HTR-8/SVneo (cell line): ENCODE measurements at places on chromosomes 12 and 14.

DNA sequence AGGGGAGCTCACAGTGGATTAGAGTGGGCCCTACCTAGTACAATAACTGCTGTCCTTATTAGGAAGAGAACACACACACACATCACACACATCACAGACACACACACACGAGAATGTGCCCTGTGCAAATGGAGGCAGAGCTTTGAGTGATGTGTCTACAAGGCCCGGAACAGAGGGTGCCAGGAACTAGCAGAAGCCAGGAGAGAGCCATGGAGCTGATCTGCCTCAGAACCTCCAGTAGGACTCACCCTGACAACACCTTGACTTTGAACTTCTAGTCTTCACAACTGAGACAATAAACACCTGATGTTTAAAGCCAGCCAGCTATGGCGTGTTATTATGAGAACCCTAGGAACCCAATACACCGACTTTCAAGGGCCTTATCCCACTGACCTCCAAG, 29.7 kb upstream of the FKBP4 start:
- no peak for DNase-seq

GRCh38 chr12:57694459-57695019, 607 bp downstream of the OS9 start:
- DNase-seq = peak; percentile 15

DNA sequence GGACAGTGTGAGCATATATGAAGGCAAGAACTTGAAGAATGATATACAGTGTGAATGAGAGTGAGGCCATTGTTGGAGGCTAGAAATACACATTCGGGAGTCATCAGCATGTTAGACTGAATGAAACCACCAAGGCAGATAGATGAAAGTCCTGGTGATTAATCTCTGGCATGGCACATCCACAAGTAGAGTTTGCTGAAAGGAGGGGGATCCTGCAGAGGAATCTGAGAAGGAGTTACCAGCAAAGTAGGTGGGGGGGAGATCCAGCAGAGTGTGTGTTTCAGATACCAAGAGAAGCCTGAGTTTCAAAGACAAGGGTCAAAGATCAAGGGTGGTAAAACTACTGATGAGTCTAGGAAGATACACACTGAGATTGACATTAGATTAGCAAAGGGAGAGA, 426.7 kb upstream of the DCN start:
- no peak for DNase-seq

GRCh38 chr14:67260965-67261364, 19.7 kb downstream of the PALS1 start:
- DNase-seq = no peak

DNA sequence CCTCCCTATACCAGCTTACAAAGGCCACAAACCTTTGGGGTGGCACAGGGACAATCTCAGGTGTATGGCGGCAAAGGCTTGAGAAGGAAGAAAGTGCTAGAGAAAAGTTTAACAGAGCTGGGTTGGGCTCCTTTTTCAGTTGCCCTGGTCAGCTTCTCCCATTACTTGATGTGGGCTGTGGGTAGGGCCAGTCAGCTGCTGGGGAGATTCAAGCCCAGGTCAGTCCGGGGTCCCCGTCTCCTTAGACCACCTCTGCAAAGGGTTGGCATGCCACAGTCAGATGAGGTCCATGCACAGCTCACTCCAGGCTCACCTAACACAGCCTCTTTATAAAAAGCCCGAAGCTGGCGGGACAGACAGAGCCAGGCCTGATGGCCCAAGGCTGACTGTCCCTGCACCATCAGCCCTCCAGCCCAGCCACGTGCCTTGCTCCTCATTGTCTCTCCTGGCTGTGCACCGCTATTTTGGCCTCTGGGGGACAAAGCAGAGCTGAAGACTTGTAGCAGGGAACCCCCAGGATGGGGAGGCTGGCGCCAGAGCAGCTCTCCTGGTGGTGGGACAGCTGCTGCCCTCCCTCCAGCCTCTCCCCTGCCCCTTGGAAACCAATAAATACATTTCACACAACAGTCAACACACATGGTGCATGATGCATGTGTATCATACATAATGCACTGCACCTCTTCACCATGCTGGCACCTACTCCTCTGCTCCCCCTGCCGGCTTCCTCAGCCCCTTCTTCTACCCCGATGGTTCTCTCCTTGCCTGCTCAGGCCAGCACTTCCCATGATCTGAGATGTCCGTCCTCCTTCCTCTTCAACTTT, 61.7 kb upstream of the DDX11 start:
- no peak for DNase-seq

DNA sequence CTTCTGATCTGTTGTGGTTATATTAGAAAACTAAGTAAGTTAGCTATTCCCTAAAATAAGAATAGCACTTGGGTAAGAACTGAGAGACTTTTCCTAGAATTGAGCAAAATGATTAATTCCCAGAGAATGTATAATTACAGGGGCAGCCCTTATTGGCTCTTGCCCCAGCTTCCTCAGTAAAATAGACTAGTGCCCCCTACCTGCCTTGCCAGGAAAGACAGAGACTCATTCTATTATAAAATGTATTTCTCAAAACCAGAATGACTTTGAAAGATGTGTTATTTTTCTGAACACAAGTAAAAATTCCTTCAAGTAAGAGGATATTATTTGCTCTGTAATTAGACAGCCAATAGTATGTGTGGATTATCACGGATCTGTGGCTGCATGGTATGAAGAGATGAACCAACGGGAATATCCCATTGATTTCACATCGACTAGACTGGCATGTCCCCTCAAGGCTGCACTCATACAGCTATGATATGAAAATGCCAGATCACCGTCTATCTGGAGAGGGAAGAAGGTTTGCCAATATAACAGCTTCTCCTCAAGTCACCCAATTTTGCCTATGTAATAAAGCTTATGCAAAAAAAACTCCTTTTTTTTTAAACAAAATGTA, 7.4 kb upstream of the GLRX5 start:
- DNase-seq = no peak

DNA sequence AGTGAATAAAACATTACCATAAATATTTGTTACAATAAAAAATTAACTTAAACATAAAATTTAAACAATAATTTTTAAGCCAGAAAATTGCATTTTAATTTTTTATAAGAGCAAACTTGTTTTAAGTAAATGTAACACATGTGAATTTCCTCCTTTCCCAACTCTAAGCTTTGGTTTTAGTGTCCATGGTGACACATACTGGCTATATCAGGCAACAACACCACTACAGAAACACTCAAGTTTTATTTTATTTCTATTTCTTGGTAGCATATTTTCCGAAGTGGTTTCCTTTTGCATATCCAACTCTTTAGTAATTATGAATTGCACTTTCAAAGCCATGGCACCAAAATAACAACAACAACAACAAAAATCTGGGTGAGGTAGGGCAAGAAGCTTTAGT, 2.2 kb downstream of the NELL2 start:
- DNase-seq = no peak

- DNase-seq = no peak
Measured at GRCh38 chr12:69464428-69464827, 5.8 kb upstream of the FRS2 start.

GRCh38 chr12:96091833-96092232, 56.4 kb upstream of the LTA4H start:
- no peak for DNase-seq

DNA sequence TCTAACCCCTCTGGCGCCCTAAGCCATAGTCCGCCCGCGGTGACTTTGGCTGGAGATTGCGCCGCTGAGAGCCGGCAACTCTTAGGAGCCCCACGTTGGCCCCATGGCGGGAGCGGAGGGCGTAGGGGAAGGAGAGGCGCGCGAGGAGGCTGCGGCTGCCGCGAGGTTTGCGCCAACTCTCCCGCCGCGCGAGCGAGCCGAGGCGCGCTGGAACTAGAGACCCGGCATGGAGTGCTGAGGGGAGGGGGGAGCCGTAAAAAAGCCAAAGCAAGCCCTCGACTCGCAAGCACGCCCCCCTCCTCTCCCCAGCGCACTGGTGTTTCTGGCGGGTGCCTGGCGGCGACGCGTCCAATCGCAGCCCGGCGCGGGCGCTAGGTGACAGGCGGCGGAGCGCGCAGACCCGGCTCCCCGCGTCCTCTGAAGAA, at the start of gene SYT10:
Gene SYT10 (minus strand): TSS at position 233 of the 425 bp plus-strand sequence. CDS start 297 bp downstream, outside the sequence.
- no peak for DNase-seq

DNA sequence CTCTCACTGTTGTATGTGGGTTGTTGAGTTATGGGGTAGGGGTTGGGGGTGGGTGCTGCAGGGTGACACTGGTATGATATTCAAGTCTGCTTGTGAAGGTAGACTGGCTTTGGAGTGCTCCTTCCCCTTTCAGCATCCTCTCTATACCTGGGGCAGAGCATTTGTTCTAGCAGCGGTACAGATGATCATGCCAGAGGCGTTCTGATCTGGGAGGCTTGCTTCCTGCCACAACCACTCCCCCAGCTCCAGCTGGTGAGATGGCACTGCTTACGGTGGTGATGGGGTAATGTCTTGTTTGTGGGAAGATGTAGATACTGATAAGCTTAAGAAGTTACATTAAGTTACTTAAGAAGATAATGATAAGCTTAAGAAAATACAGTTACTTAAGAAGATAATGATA, 131.8 kb downstream of the ERC1 start:
- DNase-seq = no peak

GRCh38 chr14:100045642-100046344, 19.4 kb upstream of the EVL start:
- DNase-seq = no peak

- no peak for DNase-seq
Measured at GRCh38 chr14:21300892-21301291, 21.0 kb downstream of the RPGRIP1 start.

- DNase-seq = no peak
Measured at GRCh38 chr12:120719496-120720233, 6.0 kb upstream of the ACADS start.

DNA sequence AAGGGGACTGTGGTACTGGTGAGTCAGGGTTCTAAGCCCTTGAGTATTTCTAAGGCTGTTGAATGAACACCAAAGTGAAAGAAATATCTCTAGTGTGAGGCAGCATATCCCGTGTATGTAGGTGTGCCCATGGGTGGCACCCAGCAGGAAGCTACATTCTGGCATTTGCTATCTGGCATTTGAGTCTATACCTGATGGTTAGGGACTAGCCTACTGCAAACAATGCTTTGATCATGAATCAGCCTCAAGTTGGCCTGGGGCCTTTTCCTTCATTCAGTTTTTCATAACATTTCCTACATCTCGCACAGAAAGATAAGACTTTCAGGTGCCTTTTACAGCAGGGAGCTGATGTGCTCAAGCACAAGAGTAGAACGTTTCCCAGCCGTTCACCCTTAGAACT, 85.7 kb upstream of the E2F7 start:
- DNase-seq = no peak

- DNase-seq = no peak
Measured at GRCh38 chr12:58167622-58168021, 226.3 kb downstream of the ATP23 start.

GRCh38 chr12:56256326-56256960, 1.7 kb downstream of the ANKRD52 start:
- DNase-seq = peak; percentile 25

DNA sequence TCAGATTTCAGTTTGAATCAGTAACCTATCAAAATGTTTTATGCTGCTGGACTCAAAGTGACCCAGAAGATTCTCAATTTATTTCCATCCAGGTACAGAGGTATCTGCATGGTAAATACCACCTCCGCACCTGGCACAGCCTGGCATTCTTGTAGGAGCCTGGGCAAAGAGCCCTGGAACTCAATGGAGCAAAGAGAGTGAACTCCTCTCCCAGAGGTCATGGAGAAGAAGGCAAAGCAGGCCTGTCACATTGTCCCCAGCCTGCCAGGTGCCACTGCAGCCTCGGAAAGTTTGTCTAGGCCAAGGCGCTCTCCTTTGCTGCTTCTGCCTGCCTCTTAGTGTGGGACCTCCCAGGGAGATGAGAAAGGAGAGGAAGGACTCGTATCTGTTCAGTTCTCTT, 319.8 kb downstream of the ZFP36L1 start:
- DNase-seq = no peak

DNA sequence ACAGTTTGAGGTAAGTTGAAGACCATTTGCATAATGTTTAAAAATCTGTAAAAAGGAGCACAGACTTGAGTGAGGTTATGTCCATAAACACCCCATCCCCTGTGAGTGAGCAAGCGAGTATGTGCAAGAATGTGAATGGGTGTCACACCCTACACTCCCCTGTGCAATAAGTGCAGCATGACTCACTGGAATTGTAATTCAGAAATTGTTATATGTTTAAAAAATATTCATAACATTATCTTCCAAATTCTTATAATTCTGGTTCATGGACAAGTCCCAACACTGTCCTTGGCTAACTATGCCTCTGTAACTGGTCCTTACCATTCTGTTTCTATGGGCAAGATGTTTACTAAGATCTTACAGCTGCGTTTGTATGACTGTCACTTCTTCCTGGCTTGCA, 207.8 kb upstream of the FAR2 start:
- no peak for DNase-seq

- no peak for DNase-seq
Measured at GRCh38 chr12:48194799-48195201, 8.3 kb downstream of the OR10AD1 start.

DNA sequence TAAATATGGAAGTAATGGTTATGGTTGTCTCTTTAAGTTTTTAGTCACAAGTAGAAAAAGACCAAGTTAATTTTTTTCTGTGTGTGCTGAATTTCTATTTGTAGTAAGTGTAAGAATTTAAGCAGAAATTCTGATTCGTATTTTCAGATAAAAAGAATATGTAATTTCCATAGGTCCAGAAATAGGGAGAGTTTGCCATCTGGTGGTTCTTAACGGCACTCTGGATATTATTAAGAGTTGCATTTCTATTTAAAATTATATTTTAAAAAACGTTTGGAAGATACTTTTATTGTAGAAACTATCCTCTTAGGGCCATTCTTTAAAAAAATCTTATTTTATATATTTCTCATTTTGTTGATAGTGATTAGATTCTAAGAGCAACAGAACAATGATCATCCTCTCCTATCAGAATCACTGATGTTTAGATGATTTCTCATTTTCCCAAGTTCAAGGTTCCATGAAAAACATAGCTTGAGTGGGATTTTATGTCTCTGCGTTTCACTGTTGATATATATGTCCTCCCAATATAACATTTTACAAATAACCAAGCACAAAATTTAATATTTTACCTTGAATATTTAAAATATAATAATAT, 88.3 kb downstream of the LRRK2 start:
- no peak for DNase-seq

GRCh38 chr12:92546635-92547348, 156.0 kb upstream of the PLEKHG7 start:
- no peak for DNase-seq
